ENCODE measurements at places on chromosomes 2 and 18.

DNA sequence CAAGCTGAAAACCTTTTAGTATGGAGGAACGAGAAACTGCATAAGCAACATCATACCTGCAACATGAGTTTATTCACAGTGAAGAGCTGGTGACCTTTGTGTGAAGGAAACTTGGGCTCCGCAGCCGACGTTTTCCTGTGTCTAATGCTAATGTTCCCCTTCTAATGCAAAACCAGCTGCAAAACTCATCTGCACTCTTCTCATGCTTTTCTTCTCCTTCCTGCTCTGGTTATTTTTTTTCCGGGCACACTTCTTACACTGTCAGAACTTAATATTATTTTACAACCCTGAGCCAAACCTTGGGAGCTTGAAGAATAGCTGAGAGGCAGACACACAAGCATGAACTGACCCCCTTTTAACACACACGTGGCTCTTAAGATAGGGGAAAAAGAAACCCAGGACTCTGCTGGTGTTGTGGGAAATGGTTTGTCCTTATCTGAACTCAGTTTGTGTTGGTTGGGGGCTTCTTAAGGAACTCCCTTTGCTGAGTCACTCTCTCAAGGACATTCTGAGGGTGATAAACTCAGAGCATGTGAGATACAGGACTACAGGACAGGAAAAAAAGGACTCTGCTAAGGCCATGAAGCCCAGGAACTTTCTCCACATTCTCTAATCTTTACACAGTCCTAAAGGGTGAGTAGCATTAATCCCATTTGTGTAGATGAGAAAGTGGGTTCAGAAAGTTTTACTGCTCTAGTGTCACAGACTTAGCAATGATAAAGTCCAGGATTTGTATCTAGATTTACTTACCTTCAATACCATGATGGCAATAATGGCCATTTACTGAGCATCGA, 439.3 kb upstream of the TRIB2 start:
- DNase-seq = no peak

DNA sequence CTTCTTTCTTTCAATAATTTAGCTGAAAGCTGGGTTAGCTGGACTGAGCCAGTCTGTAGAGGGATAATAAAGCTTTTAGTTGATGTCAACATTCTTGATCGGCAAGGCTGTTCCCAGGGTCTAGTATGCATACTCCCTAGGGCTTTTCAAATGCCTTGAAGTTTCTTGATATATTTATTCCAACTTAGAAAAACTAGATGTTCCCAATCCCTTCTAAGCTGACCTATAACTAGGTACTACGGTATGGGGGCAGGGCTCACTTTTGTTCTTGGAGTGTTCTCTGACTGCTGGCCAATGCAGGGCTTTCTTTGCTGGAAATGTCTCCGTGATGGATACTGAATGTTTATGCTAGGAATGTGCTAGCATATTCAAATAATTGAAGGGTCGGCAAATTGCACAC, 258.6 kb upstream of the TANK start:
- DNase-seq = no peak

DNA sequence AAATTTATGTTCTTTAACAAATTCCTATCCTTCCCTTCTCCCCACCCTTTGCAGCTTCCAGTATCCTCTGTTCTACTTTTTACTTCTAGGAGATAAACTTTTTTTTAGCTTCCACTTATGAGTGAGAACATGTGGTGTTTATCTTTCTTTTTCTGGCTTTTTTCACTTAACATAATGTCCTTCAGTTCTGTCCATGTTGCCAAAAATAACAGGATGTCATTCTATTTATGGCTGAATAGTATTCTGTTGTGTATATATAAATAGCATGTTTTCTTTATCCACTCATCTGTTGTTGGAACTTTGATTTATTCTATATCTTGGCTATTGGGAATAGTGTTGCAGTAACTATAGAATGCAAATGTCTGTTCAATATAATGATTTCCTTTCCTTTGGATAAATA, 1191.2 kb downstream of the CNTNAP5 start:
- no peak for DNase-seq

DNA sequence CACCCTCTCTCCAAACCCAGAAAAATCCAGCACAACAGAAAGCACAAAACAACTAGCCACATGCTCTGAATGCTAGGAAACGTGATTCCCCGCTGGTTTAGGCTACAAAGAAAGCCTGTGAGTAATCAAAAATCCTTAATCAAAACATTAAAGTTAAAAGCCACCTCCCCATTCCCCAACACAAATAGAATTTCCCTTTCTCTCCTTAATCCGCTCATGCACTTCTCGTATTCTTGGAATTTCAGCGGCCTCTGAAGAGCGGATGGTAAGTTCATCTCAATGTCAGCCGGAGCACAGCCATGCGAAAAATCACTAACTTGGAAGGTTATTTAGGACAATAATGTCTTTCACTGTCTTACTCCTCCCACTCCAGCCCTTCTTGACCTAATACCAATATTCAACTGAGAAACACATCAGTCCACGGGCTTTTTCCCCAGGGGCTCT, 126.7 kb downstream of the OSBPL1A start:
- DNase-seq = no peak

GRCh38 chr18:989425-989824, 84.8 kb downstream of the ADCYAP1 start:
- no peak for DNase-seq

- no peak for DNase-seq
These were observed 56.7 kb downstream of the SPRED2 start for GRCh38 chr2:65375723-65376122.

DNA sequence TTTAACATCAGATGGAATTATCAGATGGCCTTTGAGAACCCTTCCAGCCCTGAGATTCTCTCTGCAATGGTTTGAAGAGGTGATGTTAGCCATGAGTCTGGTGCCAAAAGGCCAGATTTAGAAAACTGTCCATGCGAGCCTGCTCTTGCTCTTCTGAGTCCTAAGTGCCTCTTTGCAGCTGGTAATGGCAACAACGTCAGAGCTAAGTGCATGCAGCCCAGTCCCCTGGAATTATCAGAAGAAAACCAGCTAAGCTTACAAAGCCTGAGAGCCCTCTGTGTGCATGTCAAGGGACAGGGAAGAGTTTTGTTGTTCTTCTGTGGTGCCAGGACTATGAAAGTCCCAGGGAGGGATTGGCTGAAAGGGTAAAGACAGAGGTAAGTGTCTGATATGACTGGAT, 89.8 kb downstream of the LOXHD1 start:
- DNase-seq = no peak

GRCh38 chr18:79395308-79395640, 456 bp upstream of the NFATC1 start:
- no peak for DNase-seq

DNA sequence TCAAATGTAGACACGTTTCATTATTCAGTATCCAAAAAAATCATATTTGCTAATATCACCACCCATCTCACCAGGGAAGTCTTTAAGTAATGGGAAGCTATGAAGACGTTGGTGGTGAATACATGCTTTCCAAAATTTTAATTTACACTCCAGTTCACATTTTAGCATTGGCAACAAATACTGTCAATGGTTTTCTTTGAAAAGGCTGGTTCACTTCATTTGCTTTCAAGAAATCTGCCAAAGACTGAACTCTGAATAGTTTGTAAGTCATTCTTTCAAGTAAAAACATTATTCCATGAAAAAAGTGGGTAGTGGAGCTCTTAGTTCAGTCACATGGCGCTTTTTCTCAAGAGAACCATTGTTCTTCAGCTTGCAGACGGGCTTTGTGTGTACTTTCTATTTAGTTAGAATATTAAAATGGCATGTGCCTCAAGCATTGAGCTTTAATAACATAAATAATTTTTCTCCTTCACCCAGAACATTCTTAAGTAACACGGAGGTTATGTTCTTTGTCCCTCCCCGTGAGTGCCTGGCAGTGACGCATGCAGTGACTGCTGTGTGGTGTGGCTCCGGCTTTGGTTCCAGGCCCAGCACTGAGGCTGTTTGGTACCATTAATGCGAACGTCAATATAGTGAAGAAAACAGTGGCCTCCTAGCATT, 300.0 kb upstream of the HDAC4 start:
- DNase-seq = no peak

DNA sequence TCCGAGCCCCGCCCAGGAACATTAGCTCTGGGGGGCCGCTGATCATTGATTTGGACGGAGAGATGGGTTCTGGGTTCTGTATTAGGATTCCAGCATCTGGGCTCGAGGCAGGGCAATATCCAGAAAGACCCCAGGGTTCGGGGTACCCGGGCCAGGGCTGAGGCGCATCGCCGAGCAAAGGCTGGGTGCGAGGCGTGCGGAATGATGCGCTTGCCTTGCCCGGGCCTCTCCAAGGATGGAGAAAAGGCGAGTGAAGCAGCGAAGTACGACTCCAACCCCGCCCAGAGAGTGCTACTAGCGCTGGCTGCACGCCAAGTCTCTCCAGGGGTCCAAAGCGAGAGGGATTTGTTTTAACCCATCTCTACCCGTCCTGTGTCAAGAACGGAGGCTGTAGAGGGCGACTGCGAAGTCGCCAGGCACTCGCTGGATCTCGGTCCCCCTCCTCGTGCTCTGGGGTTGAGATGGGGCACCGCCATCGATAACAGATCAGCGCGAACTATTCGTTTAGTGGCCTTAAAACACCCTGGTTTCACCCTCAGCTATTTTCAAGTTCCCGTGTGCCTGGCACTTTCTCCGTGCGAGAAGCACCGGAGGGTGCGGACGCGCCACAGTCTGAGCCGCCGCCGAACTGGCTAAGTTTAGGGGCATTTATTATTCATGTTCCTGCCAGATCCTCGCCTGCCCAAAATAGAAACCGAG, 1.9 kb downstream of the ADCYAP1 start:
- DNase-seq = no peak

GRCh38 chr2:86337244-86337835, at the start of gene REEP1:
Gene REEP1 (minus strand): TSS chr2:86337626. CDS start chr2:86337510, 116 bp downstream.
- no peak for DNase-seq

DNA sequence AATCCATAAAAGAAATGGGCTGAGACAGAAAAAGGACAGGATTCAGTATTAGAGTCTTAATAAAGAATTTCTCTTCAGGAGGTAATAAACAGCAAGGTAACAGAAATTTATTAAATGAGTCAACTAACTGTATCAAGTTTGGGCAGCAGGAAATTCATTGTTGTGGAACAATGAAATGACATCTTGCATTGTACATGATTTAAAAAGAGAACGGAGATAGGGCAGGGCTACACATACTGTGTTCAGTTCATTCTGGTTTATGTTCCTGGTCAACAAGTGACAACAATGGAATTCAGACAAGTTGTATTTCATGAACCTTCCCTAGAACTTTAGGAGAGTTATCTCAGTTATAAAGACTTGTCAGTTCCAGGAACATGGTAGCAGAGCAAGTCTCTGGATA, 961.3 kb downstream of the SOCS6 start:
- no peak for DNase-seq

- DNase-seq = no peak
These were observed 16.9 kb upstream of the ALPP start for GRCh38 chr2:232361646-232362045.

- DNase-seq = no peak
These were observed 694.1 kb downstream of the PLCL1 start for GRCh38 chr2:198498516-198498915.

DNA sequence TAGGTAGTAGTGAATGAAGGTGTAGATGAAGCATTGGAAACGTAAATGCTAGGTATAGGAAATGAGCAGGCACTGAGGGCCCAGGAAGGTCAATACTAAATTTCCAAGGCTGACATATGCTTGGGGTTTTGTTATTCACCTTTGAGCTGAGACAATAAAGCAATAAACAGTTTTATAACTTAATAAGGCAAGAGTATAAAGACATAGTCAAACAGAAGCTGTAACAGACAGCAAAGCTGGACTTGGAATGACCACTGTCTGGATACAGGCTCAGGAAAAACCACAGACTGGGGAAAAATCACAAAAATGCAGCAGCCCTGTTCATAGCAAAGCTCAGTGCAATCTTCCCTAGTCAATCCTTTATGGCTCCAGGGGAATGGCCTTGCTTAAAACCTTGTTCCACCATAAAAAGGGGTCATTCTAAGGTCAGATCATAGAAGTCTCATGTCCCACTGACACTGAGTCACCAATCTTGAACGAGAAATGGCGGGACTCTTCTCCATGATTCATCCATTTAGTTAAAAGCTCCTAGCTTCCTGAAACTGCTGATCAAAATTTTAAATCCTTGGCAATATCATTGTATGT, 493.3 kb downstream of the CMPK2 start:
- no peak for DNase-seq

GRCh38 chr2:184444217-184444616, 154.1 kb upstream of the ZNF804A start:
- DNase-seq = no peak

DNA sequence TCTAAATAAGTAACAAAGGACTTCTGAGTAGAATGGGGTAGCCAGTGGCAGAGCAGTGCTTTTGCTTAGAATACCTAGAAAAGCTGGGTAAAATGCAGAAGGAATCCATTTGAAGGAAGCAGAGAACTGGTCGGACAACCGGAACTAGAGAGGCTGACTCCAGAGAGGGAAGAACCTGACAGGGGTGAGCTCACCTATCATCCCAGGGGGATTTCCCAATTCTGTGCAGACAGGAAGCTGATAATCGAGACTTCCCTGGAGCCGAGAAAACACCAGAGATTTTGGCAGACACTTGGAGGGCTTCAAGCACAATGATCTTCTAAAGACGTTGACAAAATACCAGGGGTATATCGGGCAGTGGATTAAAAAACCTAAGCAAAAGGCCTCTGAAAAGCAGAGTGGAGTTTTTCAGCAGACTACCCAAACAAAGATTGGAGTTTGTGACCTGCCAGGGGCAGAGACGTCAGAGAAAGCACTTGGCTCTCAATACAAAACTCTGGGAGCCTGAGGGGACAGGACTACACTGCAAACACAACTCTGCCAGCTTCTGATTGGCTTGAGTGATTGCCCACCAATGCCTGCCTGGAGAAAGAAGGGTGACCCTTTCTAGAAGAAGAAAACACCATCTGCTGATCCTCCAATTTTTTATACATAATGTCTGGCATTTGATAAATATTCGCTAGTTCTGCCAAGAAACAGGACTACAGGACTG, 67.5 kb upstream of the TTN start:
- DNase-seq = peak; percentile 22

- no peak for DNase-seq
These were observed 21.2 kb upstream of the TET3 start for GRCh38 chr2:73963385-73964120.

DNA sequence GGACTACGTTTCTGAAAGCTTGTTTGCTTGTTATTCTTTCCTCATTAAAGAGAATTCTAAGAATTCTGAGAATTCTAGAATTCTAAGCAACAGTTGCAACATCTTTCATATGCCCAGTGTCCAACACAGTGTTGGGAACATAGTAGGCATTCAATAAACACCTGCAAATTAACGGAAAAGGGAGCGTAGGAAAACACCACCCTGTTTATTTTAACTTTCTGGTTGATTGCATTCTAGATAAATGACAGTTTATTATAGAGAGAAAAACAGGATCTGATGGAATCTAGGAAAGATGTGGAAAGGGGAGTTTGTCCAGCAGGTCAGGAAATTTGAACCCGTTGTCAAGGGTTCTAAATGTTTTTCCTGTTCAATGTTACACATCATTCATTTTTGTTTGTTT, 24.2 kb upstream of the EFEMP1 start:
- DNase-seq = no peak

DNA sequence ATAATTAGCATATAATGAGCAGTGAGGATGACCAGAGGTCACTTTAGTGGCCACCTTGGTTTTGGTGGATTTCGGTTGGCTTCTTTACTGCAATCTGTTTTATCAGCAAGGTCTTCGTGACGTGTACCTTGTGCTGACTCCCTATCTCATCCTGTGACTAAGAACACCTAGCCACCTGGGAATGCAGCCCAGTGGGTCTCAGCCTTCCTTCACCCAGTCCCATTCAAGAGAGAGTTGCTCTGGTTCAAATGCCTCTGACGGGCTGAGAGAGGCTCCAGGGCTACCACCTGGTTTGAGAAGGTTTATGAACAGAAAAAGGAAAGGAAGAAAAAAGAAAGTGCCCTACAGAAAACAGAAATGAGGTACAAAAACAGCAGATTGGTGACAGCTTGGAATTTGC, 738.7 kb downstream of the SOCS6 start:
- no peak for DNase-seq

GRCh38 chr2:159506764-159507440, 109.4 kb downstream of the BAZ2B start:
- DNase-seq = no peak

Data from mucosa of gallbladder (tissue), 1 donor.